ENCODE measurements at places on chromosomes 7 and 10.

GRCh38 chr7:6232534-6232933, 39.9 kb downstream of the CYTH3 start:
- DNase-seq = no peak

DNA sequence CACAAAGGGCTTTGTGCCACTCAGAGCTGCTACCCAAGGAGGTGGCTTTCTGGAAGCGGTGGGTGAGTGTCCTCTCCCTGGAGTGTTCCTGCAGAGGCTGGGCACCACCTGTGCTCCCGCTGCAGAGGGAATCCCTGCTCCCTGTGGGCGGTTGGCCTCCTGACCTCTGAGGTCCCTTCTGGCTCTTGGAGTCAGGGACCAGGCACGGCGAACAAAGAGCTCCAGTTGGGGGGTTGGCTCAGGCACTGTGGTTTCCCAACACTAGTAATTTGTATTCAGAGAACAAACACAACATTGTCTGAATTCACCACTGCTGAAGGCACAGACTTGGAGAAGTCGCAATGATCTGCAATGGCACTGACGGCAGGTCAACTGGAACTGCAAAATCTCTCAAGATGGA, 328.9 kb downstream of the PRPF18 start:
- no peak for DNase-seq

- no peak for DNase-seq
Observed at GRCh38 chr10:114272696-114273095, 33.6 kb downstream of the VWA2 start.

DNA sequence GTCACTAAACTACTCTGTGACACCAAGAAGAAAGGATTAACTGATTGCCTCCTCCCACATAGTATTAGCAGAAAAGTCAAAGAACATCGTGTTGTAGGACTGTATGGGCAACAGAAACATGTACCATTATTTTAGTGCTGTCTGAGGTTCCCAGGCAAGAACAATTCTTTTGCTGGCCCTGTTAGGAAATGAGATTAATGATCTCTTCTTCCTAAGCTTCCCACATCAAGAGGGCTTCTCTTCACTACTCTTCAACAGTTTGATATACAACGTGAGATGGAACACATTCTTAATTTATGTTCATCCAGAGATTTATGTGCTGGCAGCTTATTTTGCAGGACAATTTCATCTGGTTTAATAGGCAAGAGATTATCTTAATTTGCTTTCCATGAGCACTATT, 219.6 kb downstream of the DOCK4 start:
- no peak for DNase-seq

- DNase-seq = no peak
Observed at GRCh38 chr10:98659951-98660350, 213.2 kb upstream of the HPS1 start.

DNA sequence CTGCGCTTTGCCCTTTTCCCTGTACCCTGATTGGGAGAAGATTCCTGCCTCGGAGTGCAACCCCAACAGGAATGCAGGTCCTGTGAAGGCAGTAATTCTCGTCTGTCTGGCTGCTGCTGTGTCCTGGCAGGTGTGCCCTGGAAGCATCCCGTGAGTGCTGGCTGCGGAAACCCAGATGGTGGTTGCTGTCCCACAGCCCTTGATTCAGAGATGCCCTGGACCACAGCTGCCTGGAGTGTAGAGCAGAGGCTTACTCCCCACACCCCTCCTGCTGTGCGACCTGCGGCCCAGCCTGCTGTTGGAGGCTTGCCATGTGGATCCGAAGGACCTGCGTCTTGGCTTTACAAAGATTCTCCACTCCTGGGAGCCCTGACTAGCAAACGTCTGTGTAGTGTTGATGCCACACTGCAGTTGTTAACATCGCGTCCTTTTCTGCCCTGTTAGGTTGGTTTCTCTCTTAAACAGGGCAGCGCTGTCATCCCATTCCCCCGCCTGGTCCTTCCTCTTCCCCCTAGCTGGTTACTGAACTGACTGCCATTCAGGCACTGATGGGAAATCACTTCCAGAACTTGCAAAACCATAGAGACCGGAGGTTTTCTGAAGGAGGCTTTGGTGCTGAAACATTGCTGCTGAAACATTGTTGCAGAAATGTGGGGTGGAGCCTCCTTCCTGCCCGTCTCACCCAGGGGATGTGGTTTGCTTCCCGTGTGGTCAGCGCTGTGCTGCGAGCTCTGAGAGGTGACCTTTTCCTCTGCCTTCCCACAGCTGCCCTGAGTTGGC, 53.3 kb downstream of the DNAJB6 start:
- no peak for DNase-seq

DNA sequence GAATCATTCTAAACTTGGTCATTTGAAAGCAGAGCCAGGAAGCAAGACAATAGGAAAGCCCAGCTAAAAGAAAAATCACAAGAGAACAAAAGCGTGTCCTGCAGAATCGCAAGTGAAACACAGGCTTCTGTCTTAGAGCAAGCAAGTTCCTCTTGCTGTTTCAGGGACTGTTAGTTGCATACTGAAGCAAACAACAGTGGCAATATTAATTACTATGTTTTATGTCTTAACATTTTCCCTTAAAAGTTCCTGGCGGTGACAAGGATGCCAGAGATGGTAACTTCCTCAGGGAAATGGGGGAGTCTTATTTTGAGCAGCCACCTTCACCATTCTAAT, 217.1 kb downstream of the GFRA1 start:
- DNase-seq = no peak

DNA sequence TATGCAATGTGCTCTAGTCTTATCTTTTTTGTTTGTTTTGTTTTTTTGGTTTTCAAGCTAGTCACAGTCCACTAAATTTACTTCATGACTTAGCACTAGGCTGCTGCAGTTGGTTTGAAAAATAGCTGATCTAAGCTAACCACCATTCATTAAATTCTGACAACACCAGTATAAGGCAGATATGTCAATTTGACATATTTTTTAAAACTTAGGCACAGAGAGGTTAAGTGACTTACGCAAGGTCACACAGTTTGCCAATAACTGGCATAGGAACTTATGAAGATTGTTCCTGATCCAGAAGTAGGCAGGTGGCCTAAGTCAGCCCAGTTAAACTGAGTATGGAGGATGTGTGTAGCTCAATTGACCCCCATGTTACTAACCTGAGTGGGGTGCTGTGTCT, 377.3 kb upstream of the NFE2L3 start:
- no peak for DNase-seq

DNA sequence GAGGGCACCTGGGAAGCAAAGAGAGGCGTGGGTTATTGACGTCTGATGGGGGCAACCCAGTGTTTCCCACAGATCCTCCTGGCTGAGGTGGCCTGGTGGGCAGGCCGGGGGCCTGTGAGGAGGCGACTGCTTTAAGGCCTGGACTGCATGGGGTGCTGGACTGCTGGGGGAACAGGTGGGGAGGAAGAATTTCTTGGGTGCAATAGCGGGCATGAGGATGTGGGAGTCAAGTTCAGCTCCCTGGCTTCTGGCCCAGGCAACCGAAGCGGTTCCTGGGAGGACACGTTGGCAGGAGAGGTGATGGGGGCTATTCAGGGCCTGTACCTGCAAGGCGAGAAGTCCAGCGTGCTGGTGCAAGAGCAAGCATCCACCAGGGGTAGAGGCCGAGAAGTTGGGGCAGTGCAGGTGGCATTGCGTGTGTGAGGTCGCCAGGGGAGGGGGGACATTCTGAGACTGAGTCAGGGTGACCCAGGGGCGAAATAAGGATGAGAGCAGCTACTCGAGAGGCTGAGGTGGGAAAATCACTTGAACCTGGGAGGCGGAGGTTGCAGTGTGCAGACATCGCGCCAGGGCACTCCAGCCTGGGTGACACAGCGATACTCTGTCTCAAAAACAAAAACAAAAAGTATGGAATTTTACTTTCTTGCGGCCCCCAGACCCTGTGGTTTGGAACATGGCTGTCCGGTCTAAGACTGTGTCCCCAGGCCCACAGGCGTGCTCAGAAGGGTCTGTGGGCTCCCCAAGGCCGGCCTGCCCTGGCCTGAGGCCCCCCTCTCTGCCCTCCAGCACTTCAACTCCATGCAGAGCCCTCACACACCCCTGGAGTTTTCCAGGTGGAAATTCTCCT, 53.6 kb upstream of the ELN start:
- DNase-seq = no peak

DNA sequence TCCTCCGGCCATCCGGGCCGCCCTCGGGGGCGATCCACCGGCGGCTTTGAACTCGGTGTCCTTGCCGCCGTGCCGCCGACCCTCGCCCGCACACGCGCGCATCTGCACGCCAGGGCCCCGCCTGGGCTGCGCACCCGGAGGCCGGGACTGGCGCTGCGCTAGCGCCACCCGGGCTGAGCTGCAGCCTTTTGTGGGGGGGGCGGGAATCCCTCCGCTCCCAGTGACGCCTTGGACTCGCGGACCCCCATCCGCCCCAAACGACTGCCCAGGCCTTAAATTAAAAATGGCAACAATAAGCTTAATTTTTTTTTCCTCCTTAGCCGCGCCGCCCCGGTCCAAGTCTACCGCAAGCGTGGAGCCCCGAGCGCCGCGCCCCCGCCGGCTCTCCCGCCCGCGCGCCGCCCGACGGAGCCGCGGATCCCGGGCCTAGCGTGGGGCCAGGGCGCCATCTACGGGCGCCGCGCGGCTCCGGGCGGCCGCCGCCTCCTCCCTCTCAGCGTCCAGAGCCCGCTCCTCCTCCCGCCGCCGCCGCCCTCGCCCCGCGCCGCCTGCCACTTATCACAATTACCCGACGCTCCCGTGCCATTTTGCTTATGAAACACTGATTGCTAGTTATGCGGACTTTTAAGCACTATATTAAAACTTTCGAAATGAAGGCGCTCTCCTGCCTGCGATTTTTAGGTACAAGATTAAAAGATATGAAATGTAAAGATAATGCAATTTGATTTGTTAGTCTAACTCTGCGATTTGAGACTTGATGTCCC, 7.5 kb upstream of the EBF3 start:
- DNase-seq = no peak

DNA sequence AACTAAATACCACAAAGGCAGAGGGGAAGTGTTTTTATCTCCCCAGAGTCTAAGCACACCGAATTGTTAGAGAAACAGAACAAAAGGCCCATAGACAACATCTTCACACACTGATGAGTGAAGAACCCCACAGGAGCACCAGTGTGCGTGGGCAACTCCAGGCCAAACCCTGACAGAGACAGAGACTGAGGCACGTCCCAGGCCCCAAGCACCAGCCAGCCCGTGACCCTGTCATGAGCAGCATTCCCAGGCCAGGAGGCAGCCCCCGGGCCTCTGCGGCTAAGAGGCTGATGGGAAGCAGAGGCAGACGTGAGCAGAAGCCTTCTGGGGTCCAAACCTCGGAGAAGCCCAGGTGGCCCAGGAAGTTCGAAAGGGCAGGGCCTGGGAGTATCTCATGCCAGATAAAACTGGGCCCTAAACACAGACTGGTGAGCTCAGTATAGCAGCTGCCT, 184.4 kb downstream of the TCERG1L start:
- no peak for DNase-seq

GRCh38 chr7:101667920-101668319, 38.8 kb upstream of the MYL10 start:
- DNase-seq = no peak

DNA sequence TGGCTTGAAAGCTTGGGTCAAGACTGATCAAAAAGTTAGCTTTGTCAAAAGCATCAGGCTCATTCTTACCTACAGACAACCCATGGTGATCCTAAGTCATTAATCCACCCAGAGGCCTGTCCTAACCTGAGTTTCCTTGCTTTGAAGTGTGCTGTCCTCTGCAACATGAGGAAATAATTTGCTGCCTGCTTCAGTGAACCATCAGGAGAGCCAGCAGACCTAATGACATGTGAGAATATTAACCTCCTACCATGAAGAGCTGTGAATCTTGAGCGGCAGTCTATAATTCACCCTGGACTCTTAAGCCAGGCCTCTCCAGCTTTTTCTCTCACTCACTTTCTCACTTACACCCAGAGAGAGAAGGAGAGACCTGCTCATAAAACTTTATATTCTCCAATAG, 590.0 kb downstream of the LRMDA start:
- DNase-seq = no peak

DNA sequence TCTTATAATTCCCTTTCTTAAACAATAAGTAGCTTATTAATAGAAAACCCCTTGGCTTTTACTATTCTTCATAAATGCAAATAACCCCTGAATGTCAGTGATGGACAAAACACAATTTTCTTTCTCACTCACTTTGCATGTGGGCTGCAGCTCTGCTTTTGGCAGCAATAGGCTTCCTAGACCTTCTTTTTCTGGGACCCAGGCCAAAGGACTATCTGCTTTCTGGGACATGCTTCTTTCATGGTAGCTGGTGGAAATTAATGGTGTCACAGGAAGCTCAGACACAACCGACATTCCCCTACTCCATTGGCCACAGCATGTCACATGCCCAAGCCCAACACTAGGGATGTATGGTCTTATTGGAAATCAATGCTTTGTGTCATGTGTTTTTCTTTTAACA, 134.3 kb upstream of the MDFIC start:
- DNase-seq = no peak

GRCh38 chr10:69474742-69475432, 23.6 kb downstream of the TSPAN15 start:
- DNase-seq = no peak

DNA sequence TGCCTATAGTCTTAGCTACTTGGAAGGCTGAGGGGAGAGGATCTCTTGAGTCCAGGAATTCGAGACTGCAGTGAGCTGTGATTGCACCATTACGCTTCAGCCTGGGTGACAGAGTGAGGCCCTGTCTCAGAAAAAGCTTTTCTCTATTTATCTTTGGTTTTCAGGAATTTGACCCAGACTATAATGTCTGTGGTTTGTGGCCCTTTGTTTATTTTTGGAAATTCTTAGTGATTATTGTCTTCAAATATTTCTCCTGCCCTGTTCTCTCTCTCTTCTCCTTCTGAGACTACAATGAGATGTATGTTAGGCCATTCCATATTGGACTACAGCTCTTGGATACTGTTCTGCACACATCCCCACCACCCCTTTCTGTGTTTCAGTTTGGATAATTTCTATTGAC, 4.7 kb downstream of the MUC12 start:
- no peak for DNase-seq

DNA sequence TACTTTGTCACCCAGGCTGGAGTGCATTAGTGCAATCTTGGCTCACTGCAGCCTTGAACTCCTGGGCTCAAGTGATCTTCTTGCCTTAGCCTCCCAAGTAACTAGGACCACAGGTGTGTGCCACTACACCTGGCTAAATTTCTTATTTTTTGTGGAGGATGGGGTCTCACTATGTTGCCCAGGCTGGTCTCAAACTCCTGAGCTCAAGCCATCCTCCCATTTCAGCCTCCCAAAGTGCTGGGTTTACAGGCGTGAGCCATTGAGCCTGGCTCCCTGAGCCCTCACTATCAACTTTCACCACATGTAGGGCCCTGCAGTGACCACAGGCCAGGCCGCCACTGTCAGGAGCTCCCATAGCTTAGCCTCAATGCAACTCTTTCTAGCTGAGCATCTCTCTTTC, 110.2 kb downstream of the CUL2 start:
- no peak for DNase-seq

GRCh38 chr7:138556771-138557484, 96.9 kb downstream of the TRIM24 start:
- DNase-seq = no peak

- no peak for DNase-seq
Observed at GRCh38 chr7:101664436-101664835, 35.3 kb upstream of the MYL10 start.

DNA sequence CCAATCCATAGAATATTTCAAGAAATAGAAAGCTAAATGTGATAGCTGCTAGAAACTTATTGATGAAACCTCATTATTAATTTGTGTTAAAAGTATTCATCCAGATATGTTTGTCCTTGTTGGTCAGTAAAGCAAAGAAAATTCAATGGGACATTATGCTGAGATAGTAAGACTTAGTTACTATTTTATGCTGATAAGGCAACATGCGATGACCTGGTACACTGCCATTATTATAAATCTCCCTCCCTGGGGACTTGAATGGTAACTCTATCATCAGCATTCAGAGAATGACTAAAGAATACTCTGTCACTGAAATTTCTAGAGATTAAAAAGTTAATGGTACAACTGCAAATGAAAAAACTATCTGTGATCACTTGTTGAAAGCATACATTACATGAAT, 54.9 kb downstream of the ARHGAP12 start:
- no peak for DNase-seq

Data from stimulated activated CD4-positive, alpha-beta T cell treated with anti-CD3 and anti-CD28 coated beads, Interleukin-1b, Interleukin-23, amount 100 ng/mL, for 1 hour (primary cell).